NB4 (cell line): ENCODE measurements at places on chromosomes 12 and 14.

DNA sequence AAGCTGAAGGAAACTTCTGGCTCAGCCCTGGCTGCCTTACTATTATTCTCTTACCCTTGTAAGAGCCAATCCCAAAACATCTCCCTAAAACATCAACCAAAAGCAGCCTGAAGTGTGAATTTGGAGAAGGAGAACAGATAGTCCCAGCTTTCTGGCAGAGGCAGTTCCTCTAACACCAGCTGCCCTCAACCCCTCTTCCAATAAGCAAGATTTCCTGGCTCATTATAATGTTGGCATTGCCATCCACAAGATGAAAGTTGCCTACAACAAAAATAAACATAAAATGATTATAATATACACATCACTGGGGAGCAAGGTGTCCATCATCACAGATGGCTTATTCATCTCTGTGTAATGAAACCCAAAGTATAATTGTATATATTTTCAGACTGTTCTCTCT lies 352.5 kb upstream of the CCDC196 start:
- DNase-seq, result no peak

- DNase-seq, result no peak
These were observed 206.4 kb downstream of the ERC1 start for GRCh38 chr12:1197264-1198018.

DNA sequence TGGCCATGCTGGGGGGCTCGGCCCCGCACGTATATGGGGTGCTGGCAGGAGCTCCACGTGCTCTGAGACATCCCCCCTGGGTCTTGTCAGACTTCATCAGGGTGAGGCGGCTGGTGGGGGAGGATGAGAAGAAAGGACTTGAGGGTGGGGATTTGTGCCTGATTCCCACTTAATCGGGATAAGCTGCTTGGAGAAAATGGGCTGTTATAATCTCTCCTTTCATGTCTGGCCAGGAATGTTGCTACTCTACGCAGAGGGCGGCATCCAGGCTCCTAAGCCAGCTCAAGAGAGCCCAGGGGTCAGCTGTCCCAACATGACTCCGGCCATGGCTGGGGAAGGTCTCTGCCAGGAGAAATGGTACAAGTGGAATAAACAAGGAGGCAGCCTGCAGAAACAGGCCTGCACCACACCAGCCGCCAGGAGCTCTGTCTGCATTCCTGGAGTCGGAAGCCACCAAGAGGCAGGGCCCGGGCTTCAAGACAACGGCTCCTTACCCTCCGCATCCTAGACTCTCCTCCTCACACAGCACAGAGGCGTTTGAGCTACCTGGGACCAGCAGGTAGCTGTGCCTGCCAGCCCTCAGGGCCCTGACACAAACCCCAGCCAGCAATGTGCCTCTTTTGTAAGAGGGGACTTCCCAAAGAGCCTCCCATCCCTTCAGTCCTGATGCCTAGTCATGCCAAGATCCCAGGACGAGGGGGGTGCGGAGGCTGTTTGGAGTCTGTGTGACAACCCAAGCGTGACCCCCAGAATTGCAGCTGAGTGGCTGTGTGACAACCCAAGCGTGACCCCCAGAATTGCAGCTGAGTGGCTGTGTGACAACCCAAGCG lies 195.8 kb upstream of the DIO3 start:
- no peak for DNase-seq

DNA sequence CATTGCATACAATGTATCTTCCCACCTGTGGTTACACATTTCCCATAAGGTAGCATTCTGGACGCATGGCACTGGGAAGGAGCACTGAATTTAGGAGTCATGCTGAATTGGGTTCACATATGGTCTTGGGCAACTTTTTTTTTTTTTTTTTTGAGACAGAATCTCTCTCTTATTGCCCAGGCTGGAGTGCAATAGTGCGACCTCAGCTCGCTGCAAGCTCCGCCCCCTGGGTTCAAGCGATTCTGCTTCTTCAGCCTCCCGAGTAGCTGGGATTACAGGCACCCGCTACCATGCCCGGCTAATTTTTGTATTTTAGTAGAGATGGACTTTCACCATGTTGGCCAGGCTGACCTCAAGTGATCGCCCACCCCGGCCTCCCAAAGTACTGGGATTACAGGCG lies 13.3 kb downstream of the DIP2B start:
- no peak for DNase-seq

- no peak for DNase-seq
These were observed 25.4 kb downstream of the SLC35E3 start for GRCh38 chr12:68771223-68771925.

- DNase-seq, result no peak
These were observed 74.8 kb upstream of the PRMT8 start for GRCh38 chr12:3416159-3416558.
